Stimulated activated CD4-positive, alpha-beta T cell treated with anti-CD3 and anti-CD28 coated beads, Interleukin-4, amount 100 ng/mL, for 4 hours (primary cell): ENCODE measurements at places on chromosomes 11 and 22.

DNA sequence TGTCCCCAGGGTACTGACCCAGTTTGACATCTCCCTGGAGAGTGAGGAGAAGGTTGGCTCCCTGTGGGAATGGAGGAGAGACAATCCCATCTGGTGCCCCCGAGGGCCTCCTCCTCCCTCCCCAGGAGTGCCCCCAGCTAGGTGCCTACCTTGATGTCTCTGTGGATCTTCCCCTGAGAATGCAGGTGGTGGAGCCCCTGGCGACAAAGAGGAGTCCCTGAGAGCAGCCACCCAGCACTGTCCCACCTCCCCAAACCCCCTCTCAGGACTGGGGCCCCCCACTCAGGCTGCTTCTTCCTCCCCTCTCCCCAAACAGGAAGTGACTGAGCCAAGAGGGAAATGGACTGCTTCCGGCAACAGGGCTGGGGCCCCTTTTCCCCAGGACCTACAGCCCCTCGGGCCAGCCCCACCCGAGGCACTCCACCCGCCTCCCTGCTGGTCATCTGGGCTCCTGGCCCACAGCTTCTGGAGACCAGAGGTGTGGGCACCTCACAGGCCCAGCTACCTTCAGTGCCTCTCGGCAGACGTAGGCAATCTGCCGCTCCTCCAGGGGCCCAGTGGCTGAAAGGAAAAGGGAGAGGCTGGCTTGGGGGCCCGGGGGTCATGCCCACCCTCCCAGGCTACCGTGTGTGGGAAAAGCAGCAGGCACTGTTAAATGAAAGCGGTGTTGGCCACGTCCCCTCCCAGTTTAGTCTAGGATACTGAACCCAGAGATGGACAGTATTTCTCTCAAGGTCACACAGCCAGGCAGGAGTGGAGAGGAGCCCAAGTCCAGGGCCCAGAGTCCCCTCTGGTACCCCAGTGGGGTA is 1.2 kb downstream of the MAP4K2 start:
- DNase-seq = no peak

- no peak for DNase-seq
These were observed 33.1 kb downstream of the C11orf58 start for GRCh38 chr11:16771350-16772140.

- DNase-seq = no peak
These were observed 25.1 kb downstream of the PRR5 start for GRCh38 chr22:44727148-44727547.

DNA sequence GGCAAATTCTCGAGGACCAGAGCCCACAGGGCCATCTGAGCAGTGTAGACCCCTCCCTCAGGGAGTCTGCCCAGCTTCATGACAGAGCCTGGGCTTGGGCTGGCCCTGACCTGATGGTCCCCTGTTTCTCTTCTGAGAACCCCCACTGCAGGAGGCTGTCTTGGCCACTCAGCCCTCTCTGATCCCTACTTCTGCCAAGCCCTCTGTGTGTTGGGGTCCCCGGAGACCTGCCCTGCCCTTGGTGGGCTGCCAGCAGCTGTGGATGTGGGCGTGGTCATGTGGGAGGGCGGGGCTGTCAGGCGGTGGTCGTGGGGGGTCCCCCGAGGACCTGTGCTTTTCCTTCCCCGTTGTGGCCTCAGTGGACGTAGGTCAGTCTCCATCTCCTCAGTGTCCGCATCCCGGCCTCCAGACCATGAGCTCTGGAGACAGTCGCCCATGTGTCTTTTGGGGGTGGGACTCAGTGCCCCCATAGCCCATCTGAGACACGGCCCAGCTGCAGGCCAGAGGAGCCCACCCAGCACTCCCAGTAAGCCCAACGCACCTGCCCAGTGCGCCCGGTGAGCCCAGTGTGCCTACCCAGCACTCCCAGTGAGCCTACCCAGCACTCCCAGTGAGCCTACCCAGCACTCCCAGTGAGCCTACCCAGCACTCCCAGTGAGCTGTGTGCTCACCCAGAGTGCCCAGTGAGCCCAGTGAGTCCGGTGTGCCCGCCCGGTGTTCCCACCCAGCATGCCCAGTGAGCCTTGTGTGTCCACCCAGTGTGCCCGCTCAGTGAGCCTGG is 409.2 kb downstream of the TBC1D22A start:
- DNase-seq = no peak

DNA sequence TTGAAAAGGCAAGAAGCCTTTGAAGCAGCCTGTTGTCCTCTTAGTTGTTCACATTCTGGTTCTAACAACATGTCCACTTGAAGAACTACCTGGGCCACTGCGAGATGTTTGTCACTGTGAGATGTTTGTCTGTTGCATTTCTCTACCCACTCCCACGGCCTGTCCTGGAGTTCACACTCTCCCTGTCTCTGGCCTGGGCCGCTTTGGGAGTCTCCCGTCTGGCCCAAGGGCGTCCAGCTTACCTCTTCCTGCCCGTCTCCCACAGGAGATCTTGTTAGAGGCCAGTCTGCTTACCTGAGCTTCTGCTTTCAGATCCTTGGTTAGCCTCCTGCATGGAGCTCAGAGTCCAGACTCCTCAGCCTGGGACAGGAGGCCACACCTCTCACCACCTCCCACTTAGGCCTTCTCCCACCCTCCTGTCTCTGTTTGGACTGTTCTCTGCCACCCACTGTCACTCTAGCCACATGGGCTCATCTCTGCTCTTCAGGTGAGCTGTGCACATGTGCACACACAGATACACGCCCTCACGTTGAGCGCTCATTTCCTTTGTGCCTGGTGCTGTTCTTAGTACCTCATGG is 66.0 kb downstream of the TBC1D22A start:
- DNase-seq = no peak

- DNase-seq = no peak
These were observed 9.8 kb downstream of the DERL3 start for GRCh38 chr22:23828800-23829680.

GRCh38 chr11:17778956-17779860 is 44.6 kb downstream of the KCNC1 start:
- DNase-seq = no peak

- DNase-seq = no peak
These were observed 140.0 kb downstream of the AASDHPPT start for GRCh38 chr11:106217456-106217855.

GRCh38 chr11:130874396-130874795 is 41.9 kb downstream of the SNX19 start:
- DNase-seq = no peak

GRCh38 chr11:22343032-22343324 is 4.8 kb downstream of the SLC17A6 start:
- DNase-seq = no peak

DNA sequence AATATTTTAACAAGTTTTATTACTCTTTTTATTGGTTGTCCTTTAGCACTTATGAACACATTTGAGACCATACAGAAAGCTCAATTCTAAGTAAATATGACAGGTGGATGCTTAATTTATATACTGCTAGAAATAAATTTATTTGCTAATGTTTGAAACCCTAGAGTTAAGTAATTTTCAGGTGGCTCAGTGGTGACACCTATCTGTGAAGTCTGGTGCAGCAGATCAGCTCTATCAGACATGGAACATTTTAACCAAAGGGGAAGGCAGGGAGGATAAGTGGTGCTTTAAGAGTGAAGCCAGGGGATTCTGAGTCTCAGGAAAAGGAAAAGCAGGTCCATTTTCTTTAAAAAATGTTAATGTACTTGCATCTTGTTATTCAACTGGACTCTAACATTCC is 175.8 kb downstream of the DSCAML1 start:
- no peak for DNase-seq

DNA sequence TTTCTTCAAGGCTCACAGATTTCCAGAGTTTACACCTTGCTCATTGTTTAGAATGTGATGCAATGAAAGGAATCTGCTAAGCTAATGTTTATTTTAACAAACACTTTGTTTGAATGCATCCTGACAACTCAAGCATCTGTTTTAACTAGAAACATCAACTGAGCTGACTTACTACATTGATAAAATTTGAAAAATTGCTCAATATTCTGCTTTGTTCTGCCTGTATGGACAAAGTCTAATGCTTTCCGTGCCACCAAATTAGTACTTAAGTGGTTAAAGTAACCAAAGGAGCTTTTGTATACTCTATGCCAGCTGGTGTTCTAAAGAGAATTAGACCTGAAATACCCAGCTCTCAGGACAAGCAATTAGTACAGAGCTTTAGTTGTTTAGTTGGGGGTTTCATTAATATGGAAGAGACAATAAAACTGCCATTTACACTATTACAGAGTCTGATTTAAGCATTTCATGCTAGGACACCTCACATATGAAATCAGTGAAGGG is 105.2 kb downstream of the MAML2 start:
- DNase-seq = no peak

- no peak for DNase-seq
These were observed 2.3 kb upstream of the TFIP11 start for GRCh38 chr22:26514419-26515161.

DNA sequence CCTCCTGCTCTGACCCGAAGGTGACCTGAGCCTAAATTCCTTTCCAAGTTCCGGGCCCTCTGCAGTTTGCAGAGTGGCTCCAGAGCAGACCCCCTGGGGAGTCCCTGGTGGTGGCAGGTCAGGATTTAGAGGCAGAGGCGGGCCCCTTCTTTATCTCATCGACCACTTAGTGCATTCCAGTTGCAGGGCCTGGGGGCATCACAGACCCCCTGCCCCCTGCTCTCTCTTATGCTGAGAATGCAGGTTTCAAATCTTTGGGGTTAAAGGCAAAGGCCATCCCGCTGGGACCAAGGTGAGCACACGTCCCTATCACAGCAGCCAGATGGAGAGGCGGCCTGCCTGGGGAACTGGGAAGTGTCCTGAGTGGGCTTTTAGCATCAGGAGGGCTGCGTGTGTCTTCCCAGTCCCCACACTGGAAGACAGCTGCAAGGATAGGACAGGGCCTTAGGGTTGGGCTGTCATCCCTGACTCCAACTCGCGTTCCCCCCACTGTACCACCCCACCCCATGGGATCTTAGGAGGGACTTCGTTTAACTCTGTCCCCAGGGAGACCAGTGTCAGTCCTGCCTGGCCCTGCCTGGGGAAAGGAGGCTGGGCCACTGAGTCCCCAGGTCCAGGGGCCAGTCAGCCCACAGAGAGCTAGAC is 11.3 kb downstream of the DERL3 start:
- no peak for DNase-seq

DNA sequence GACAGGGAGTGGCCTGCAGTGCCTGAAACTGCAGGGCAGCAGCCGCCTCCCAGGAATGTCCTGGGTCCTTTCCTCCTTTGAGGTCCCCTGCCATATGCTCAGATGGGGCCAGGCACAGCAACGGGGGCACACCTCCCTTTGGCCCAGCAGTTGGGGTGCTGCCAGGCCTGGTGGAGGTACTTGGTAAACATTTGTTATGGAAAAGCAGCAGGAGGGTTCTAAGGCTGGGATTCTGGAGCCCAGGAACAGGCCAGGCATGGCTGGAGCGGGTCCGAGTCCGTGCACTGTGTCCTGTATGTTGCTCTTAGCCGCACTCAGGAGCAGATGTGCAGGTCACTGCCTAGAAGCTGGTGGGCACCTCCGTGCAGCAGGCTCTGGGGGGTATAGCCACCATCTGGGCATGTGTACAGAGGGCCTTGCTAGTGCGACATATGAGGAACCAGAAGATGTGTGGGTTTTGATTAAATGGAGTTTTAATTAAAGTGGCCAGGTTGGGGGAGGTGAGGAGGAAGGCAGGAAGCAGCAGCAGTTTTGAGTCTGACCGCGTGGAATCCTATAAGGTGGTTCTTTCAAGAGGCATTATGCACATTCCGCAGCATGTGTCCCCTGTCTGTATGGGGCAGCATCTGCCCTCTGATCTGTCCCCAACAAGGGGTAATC is 1.5 kb downstream of the ADORA2A start:
- no peak for DNase-seq

- DNase-seq = no peak
These were observed 10.5 kb downstream of the ELFN2 start for GRCh38 chr22:37416827-37417226.

GRCh38 chr11:71581826-71582225 is 849 bp downstream of the KRTAP5-11 start:
- DNase-seq = no peak

DNA sequence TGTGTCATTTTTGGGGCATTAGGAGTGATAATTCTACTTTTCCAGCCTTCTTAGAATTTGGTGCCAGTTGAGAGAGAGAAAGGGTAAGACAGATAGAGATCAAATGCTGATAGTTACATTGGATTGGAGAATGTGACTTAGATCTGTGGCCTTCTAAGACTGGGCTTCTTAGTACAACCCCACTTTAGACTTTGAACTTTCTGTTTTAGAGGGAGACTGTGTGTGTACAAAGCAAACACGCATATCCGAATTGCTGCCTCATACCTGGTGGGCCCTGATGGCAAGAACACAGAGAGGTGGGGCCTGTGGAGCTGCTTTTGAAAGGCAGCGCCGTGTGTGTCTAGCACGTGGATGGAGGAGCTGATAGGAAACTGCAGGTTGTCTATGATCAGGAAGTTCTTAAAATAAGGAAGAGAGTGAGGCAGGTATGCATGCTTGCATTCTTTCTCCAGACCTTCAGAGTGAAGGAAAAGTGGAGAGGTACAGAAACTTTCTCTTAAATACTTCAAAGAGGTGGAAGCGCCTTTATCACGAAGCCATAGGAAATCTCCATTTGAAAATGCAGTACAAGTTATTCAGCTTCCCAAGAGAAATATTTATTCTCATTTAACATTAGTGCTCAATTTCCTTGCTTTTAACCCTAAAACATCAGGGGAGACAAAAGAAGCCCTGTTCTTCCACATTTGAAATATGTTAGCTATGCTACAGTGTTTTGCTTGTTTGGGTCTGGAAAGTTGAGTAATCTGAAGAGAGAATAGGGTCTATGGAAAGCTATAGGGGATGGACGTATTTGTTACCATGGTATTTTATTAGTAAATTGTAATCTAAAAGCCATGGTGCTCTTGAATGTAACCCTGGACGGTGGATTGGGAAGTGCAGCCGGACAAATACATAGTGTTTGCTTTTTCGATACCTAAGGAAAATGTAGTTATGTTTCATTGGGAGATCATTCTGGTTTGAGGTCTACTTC is 13.7 kb downstream of the PDHX start:
- DNase-seq = no peak

GRCh38 chr11:81039916-81040524 is 1599.2 kb upstream of the TENM4 start:
- DNase-seq = no peak

GRCh38 chr22:24037851-24038765 is 27.0 kb downstream of the CABIN1 start:
- no peak for DNase-seq

DNA sequence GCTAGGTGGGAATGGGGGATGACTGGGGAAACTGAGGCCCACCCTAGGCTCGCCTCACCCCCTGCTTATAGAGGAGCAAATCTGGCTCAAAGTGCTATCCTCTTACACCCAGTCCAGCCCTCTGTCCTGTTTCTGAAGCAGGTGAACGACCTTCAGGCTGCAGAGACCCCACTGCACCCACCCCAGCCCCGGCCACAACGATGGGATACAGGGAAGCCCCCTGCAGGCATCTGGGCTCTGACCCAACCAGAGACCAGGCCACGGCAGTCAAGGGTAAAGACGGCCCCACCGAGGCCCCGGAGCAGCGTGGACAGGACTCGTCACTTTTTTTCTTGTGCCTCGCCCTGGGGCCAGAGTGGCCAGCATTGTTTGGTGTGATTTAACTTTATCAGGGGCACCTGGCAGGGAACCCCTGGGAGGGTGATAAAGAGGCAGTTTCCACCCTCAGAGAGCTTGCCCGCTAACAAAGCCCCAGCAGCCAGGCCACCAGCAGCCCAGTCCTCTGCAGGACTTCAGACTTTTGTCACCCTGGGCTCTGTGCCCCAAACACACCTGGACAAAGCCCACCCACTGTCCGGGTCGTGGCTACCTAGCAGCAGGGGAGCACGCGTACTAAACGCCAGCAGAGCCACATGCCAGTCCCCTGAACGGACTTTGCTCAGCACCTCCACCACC is 612.6 kb downstream of the TBC1D22A start:
- no peak for DNase-seq
